Brain pericyte (primary cell): ENCODE measurements at places on chromosomes 6 and 20.

DNA sequence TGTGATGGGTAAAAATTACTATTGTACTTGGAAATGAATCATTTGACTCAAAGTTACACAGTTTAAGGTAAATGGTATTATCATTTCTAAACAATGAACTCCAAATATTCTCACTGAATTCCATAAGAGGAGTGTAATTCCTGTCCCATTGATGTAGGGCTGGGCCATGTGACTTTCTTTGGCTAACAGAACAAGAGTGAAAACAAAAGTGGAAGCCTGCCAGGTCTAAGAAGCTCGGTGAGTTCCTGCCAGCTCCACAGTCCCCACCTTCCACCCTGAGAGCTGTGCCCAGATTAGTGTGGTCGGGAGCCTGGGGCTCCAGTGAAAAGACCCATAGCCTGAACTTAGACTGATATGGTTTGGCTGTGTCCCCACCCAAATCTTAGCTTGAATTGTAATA is 24.6 kb downstream of the TBXT start:
- DNase-seq = no peak

DNA sequence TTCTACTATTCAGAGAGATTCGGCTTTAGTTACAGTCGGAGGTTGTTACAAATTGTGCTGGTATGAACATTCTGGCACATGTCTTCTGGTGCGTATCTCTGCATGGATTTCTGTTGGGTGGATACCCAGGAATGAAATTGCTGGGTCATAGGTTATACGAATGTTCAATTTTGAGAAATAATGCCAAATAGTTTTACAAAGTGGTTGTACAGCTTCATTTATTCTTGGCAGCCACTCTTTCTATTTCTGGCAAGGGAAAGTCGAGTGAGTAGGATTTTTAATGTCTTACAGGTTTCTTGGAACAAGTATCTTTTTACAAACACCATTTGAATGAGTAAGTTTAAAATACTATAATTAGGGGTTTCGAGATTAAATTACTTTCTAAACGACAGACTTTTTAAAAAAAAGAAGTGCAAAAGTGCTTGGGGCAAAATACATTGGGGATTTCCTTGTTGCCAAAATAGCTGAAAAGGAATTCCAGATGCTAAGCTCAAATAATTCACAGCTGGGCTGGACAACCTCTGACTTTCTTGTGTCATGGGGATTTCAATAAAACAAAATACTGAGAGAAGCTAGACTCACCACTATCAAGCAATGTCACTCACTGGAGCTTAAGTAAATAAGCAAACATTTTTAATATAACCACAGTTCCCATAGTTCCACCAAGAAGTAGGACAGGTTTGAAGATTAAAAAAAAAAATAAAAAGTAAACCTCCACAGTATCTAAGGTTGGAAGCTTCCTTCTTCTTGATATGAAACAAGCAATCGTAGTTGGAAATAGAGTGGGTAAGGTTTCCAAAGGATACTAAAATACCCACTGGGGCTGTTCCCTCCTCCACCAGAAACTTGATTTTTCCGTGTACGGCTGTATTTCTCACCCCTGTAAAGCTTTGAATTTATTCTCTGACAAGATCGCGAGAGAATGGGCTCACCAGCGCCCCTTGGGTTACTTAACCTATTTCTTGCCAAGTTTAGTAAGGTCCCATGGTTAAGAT is 21.6 kb upstream of the GFOD1 start:
- DNase-seq = no peak

DNA sequence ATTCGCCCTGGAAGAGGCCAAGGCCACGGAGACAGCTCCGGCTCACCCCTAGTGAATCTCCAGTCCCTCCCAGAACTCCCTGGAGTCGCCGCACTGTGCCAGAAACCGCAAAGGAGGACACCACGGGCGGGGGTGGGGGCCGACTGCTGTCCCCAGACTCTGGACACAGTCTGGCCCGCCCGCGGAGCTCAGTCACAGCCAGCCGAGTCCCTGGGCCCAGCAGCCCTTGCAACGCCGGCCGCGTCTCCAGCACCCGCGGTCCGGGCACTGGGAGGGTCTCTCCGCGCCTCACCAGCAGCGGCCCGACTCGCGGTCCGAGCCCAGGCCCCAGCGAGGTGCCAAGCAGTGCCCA is 518 bp downstream of the PEX6 start:
- DNase-seq = no peak

DNA sequence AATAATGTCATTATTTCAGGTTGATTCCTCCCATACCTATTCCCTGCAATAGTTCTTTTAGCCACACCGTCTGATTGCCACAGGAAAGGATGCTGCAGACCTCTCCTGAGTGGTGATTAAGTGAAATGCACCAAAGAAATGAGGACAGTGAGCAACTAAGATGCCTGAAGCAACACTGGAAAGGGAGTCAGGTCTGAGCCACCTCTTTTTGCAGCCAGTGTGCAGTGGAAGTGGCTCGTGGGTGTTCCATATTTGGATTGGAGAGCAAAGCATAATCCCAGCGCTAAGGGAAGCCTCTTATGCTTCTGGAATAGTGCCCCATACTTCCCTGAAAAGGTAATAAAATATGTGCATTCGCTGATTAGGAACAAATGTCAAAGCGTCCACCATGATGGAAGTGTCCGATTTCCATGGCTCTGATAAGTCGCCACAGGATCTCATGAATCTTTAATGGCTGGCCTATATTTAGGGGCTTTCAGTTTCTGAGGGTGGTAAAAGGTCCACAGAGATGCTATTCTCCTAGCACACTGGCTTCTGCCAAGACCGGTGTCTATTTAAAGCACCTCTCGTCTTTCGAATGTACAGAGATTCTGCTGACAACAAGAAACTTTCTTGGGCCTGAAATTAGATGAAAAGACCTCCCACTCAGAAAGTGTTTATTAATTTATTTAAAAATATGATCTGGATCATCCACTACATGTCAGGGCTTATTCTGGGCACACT is 253.9 kb downstream of the SLC24A3 start:
- DNase-seq = no peak

- no peak for DNase-seq
Measured at GRCh38 chr20:3551681-3552434, 81.0 kb downstream of the ATRN start.

DNA sequence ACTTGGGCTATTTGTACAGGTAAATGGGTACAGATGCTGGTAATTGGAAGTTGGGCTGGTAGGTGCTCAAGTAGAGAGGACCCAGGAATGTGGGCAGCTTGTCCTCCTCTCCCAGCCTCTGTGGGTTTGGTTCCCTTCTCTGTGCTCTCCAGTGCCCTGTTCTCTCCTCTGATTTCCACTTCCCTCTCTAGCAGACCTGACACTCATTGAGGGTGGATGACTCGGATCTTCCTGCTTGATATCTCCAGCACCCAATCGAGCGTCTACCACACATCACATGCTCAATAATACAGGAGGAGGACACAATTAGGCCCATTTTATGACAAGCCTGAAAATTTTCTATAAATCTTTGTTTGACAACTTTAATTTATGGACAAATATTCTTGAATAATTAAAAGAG is 23.7 kb downstream of the CST1 start:
- no peak for DNase-seq

- no peak for DNase-seq
Measured at GRCh38 chr6:105374010-105374420, 28.9 kb downstream of the PREP start.

- no peak for DNase-seq
Measured at GRCh38 chr6:135739288-135739687, 112.2 kb upstream of the PDE7B start.

DNA sequence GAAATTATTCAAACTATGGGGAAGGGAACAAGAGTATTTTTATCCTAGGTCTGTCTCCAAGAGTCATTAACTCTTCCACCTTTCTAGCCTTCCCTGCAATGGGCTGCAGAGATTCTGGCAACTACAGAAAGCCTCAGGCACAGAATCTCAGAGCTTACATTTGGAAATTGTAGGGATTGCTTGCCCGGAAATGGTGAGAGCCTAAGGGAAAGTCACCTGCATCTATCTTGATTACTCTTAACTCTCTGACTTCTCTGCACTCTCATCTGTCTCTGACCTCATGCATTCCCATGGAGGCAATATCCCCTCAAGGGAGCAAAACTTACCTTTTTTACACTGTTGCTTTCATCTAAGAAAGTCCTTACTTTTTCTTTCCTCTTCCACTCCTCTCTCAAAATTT is 513.2 kb upstream of the MARCKS start:
- DNase-seq = no peak

DNA sequence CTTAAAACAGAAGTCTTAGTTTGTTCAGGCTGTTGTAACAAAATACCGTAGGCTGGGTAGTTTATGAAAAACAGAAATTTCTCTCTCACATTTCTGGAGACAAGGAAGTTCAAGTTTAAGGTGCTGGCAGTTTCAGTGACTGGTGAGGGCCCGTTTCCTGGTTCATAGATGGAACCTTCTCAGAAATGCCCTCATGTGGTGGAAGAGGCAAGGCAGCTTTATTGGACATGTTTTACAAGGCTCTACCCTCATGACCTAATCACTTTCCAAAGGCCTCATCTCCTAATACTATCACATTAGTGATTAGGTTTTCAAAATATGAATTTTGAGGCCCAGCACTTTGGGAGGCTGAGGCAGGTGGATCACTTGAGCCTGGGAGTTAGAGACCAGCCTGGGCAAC is 2.4 kb downstream of the HEBP2 start:
- DNase-seq = no peak

DNA sequence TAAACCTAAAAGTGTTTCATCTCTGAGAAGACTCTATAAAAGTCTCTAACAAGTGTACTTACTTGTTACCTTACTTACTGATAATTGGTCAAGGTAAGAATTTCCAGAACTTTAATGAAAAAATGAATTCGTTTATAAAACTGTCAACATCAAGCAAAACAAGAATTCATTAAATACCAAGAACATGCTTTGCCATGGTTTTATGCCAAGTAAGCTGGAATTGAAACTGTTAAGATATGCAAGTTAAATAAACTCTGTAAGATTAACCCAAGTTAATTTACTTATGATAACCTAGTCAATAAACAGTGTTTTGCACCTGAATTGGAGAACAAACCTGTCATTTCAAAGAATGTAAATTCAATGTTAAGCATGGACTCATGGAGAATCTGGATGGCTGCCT is 17.1 kb upstream of the DEFB113 start:
- no peak for DNase-seq

DNA sequence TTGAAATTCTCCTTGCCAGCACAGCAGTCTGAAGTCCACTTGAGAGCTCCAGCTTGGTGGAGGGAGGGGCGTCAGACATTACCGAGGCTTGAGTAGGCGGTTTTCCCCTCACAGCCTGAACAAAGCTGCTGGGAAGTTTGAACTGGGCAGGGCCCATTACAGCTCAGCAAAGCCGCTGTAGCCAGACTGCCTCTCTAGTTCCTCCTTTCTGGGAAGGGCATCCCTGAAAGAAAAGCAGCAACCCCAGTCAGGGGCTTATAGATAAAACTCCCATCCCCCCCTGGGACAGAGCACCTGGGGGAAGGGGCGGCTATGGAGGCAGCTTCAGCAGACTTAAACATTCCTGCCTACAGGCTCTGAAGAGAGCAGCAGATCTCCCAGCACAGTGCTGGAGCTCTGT is 325.3 kb downstream of the GJA1 start:
- no peak for DNase-seq

DNA sequence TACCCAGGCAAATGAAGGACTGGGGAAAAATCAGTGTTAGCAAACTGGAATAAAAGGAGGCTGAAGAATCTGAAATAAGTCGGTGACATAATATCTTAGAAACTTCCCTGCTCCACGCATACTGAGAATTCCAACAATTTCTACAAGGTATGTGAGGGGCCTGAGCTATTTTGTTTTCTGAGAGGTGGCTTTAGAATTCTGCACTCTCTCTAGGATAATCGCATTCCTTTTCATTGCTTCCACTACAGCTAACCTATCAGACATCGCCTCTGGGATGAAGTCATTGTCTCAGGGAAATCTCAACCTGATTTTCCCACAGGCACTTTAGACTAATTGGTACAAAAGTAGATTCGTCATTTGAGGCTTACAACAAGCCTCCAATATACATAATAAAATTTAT is 740.8 kb downstream of the PHF3 start:
- no peak for DNase-seq

DNA sequence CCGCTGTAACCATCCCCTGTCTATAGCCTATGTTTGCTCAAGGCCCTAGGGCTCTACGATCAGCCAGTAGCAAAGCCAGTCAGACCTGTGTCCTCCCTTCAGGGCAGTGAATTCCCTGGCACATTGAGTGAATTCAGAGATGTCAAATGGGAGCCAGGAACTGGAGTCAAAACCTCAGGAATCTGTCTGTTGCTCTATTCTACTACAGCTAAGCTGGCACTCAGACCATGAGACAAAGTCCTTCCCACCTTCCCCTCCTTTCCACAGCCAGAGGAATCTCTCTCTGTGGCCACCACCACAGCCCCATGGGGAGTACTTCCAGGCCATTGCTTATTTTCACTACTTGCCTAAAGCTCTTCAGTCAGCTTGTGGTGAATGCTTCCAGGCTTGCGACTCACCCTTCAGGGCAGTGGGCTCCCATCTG is 82.0 kb downstream of the PKIB start:
- DNase-seq = peak; percentile 26

DNA sequence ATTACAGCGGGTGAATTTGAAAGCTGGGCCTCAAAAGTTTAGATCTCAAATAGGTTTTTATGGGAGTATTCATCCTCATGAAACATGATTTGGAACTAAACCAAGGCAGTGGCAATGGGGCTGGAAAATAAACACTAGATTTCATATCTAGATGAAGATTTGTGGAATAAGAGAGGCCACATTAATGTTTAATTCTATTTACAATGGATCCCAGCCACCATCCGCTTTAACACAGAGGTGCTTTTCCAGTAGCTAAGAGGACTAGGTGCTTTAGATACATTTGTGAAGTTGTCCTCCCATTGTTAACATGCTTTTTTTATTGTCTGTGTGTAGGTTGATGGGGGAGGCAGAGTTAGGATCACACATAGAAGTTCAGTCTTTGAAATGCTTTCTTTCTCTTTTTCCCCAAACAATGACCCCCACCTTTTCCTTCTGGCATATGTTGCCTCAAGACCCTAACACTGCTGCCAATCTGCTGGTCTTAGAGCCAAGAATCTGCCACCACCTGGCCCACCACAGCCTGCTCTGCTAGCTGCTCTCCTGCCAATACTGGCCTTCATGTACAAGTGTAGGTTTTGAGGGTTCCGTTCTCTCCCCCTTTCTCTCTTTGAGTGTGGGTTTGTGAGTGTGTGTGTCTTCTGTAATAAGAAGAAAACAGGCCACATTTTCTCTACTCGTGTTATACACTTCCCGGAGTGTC is 27.8 kb upstream of the GFRAL start:
- no peak for DNase-seq

DNA sequence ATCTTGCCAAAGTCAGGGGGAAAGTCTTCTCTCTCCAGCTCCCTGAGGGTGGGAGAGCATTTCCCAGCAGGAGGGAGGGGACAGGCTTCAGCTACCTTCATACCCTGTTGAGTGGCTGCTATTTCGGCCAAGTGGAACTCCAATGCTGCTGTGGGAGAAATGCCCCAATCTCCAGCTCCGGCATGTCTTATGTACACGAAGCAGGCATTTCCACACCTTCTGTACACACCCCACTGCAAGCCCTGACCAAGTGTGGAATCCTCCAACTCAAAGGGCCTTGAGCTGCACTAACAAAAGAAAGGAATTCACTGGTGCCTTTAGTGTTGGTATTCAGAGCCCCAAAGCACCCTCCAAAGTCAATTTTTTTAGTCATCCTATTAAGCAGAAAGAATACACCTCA is 313.6 kb upstream of the NT5E start:
- DNase-seq = no peak
